ENCODE measurements at places on chromosomes 16 and 17.

DNA sequence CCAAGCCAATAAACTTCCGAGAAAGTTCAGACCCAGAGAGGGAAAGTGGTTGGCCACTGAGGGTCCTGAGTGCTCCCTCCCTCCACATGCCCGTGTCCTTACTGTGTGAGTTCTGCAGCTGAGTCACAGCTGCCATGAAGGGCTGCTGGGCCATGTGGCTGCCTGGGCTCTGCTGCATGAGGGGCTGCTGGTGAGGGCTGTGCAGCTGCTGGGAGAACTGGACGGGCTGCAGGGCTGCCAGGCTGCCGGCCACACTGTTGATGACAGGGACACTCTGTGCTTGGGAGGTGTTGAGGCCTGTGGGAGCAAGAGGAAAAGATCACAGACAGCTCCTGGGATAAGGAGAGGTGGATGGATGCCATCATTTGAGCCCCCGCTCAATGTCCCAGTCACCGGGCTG, 44.0 kb downstream of the HNF1B start:
- DNase-seq: no peak

DNA sequence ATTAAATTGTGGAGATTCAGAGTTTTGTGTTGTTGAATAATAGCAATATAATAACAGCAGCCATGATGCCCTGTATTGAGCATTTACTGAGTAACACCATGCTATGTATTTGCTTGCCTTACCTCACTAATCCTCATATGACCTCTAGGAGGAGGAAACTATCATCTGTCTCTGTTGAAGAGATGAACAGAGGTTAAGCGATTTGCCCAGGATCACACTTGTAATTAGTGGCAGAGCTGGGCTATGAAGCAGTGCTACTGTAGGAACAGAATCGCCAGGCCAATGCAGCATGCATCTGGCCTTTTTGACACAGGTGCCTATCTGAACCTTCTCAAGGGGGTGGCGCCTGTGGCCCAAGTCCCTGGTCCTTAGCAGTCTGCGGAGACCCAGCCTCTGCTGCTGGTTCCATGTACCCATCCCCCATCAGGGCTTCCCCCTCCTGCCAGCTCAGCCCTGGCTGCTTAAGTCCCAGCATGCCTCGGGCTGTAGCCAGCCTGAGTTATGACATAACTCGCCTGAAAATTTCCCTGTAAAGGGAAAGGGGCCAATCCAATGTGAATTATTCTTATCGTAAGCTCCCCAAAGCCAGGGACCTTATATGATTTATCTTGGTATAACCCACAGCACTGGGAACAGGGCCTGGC, 50.4 kb upstream of the HS3ST2 start:
- DNase-seq: no peak

- no peak for DNase-seq
These were observed 6.3 kb upstream of the SLC38A8 start for GRCh38 chr16:84048871-84049270.

DNA sequence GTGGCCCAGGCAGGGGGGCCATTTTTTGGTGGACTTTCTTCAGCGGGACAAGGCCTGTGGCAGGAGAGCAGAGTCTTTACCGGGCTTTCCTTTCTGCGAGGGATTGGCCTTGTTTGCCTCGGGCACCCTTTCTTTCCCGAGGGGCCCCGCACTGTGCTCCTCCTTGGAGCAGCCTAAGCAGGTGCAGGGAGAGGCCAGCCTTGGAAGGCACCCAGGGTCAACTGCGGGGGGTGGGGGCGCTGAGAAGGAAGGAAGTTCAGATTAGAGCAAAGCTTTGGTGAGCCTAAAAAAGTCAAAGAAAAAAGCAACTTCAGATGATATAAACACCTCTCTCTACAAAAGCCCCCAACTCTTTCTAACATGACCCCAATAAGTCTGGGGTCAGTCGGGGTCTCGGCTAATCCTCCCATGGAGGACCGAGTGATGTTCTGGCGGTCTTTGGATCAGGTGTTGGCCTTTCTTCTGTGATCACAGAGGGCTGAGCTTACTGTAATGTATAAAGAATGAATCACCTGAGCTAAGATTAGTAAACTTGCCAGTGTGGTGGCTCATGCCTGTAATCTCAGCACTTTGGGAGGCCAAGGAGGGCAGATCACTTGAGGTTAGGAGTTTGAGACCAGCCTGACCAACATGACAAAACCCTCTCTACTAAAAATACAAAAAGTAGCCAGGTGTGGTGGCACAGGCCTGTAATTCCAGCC, 63.0 kb downstream of the PGS1 start:
- DNase-seq: no peak

- DNase-seq: no peak
These were observed 12.5 kb upstream of the C16orf95 start for GRCh38 chr16:87329436-87330256.

DNA sequence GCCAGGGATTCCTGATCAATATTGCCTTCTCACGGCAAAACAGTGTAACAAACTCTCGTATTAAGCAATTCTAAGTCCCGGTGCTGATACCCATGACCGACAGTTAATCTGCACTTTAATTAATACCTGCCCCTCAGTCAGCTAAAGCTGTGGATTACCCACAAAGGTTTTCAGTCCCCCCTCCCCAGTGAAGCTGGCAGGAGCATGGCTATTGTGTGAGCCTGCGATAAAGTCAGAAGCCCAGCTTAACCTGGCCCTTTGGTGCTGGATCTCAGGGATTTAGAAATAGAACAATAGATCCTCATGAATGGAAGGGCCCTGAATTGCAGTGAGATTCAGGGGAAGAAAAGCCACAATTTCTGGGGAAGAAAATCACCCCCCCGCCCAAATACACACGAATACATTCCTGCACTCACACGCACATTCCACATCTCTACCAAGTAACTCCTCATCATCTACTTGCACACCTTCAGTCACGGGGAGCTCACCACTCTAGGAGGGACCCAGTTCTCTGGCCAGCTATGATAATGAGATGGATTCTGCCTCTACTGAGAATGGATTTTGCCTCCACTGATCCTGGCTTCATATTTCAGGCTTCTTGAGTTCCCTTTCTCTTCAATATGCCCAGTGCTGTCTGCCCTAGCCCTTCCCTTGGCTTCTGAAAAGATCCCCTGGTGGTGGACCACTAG, 102.6 kb downstream of the WSCD1 start:
- no peak for DNase-seq

- peak; percentile 65 for DNase-seq
These were observed 15.4 kb upstream of the NDEL1 start for GRCh38 chr17:8420041-8420934.

DNA sequence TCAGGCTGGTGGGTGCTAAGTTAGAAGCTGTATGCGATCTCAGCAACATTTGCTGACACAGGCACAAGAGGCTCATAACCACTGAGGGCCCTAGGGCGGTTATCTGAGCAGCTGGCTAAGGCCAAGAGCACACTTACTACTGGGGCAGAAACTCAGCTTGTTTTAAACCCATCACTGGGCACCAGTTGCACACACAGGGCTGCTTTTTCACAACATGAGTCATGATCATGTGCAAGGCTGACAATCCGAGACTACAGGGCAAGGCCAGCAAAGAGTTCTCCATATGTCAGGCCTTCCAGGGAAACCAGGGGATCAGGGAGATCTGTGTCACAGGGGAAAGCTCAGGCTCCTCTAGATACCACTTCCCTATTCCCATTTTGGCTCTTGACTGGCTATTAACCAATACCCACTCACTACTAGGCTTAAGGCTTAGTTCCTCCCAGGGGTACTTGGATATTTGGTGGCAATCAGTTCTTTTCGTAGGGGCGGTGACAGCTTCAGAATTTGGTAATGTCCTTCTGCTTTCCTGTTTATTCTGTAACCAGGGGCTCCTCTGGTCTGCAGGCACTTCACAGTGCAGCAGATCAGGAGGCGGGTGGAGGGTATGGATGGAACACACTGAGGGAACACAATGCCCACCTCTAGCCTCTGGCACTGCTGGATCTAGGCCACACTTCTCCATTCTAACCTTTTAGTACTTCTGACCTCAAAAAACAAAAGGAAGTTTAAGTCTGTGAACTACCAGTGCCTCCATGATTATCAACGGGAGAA, 44.9 kb upstream of the ERN1 start:
- DNase-seq: no peak

DNA sequence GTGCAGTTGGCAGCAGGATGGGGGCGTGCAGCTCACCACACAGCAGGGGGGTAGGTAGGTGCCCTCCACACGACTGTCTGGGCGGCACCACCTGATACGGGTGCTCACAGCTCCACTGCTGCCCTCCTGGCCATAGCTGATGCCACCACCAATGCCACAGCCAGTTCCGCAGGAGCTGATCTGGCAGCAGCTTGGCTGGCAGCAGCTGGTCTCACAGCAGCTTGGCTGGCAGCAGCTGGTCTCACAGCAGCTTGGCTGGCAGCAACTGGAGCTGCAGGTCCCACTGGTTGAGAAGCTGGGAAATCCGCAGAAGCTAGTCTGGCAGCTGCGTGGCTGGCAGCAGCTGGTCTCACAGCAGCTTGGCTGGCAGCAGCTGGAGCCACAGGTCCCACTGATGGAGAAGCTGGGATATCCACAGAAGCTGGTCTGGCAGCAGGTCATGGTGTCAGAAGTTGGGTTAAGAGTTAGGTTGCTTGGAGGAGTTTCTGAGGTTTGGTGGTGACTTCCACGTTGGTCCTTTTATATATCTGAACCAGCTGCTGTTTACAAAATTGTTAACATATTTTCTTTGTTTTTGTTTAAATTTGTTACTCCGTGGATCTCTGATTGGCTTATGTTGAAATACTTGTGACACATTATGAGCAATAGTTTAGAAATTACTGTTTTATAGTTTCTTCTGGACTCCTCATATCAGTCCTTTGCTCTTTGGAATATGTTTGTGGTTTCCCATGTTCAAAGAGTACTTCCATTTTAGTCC, at the start of gene KRTAP1-5:
Gene KRTAP1-5 (minus strand): TSS at position 494 of the 757 bp plus-strand sequence. CDS start 53 bp downstream, at position 441.
- DNase-seq: no peak

- no peak for DNase-seq
These were observed 6.2 kb upstream of the TMEM92 start for GRCh38 chr17:50268026-50268425.

- no peak for DNase-seq
These were observed 7.6 kb downstream of the TBKBP1 start for GRCh38 chr17:47701608-47702007.

DNA sequence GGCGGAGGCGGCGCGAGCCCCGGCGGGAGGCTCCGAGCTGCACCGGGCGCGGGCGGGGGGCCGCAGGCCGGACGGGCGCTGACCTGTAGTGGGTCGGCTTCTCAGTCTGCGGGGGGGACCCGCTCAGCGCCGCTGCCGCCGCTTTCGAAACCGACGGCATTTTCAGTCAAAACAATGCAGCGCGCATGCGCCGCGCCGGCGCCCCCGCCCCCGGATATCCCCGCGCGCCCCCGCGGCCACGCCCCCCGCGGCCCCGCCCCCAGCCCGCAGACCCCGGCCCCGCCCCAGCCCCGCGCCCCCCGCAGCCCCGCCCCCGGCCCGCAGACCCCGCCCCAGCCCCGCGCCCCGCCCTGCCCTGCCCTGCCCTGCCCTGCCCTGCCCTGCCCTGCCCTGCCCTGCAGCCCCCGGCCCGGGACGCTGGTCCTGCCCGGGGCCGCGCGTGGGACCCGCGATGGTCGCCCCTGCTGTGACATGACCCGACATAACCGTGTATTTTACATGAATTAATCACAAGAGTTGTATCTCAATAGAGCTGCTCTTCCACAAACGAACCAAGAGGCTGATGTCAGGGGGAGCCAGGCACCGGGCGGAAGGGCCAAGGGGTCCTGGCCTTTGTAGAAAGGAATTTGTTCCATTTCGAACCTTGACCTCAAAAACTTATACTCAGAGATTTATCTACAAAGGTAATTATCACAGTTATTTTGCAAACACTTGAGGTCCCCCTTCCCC, at the start of gene UNKL:
Gene UNKL (minus strand): TSS at position 173 of the 729 bp plus-strand sequence. CDS start 13 bp downstream, at position 160.
- no peak for DNase-seq

GRCh38 chr17:8147141-8147804, 4.9 kb downstream of the PER1 start:
- no peak for DNase-seq

DNA sequence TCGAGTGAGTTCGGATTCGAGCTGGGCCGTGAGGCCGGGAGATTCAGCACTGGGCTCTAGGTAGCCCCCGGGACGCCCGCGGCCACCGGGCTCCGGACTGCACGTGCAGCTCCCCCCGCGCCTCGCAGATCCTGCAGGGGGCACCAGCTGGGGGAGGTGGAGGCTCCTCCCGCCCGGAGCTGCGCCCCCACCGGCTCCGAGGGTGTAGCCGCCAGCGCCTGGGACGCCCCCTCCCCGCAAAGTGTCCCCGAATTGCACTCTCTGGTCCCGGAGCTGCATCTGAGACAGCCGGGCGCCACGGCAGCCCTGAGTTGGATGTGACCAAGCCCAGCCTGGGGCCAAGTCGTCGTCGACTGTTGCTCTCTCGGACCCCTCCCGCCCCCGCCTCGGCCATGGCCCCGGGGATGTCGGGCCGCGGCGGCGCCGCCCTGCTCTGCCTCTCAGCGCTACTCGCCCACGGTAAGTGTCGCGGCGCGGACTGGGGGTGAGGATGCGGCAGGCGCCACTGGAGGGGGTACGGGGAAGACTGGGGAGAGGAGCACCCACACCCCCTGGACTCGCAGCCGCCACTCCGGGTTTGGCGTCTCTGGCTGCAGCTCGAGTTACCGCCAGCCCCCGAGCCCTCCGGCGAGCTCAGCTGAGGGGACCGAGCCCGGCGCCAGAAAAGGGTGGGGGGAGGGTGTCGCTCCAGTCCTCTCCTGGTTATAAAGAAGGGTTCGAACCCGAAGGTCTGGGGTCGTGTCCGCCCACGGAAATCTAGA, 1.5 kb downstream of the TMEM132E start:
- DNase-seq: no peak

GRCh38 chr16:4649744-4650442, 25.3 kb downstream of the MGRN1 start:
- no peak for DNase-seq

DNA sequence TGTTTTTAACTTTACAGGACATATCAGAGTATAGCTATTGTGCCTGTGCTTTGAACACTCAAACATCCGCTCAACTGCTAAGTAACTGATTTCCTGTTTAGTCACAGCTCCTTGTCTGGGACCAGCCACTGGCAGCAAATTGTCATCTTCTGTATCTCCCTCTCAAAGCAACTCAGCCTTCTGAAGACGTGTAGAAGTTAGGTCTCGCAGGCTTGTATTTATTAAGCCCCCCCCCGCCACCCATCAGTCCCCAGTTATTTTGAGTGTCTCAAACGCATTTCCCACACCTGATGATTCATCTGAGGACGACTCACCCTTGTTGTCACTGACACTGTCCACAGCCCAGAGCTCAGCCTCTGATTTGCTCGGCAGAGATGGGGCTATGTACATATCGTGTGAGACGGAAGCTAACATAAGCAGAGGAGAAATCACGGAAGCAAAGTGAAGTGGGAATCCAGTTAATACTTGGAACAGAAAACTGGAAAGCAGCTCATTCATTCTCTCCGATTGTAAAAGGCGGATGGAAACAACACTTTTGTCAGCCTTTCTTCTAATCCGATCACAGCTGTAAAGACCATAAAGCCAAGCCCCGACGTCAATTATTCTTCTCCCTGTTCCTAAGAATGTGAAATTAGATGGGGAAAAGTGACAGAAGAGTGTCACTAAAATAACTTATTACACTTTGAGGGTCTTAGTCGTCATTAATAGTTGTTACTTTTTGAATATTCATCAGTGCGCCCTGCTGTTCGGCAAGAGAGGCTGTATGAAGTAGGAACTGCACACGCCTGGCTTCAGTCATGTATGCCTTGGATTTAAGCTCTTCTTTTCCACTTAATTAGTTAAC, 64.2 kb downstream of the PITPNC1 start:
- DNase-seq: no peak

- DNase-seq: no peak
These were observed at the start of gene NLRC3 for GRCh38 chr16:3577302-3577752. NLRC3 (minus strand) TSS chr16:3577403; CDS start chr16:3565036, 12,367 bp downstream.
